ENCODE measurements at places on chromosomes 2 and 18. TPM values are rescaled to one million over a fixed set of nuclear protein-coding genes. Genes with fewer than 3 reads are reported as not detected.

DNA sequence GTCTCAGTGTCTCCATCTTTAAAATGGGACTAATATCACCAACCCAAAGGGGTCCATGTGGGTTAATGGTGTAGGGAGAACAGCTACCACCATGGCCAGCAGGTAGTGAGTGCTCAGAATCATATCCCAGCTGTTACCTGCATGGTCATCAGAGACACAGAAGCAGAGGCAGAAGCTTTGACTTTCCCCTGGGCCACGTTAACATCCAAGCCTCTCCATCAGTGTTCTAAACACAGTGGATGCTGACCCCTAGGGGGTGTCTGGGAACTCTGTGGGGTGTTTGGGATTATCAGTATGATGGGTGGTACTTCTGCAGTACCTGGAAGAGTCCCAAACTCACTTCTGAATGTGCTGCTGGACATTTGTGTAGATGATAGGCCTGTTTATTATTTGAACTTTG is 93.6 kb downstream of the GYPC start:
- no peaks in the 10 kb centered on the region for H3K27me3 ChIP-seq
- no peaks in the 10 kb centered on the region for H3K4me1 ChIP-seq
- no peaks in the 10 kb centered on the region for H3K36me3 ChIP-seq
- DNase-seq, result no peak
- H3K4me3 ChIP-seq, result no peak overlapping the region

The NTSR2 gene
- total RNA-seq, result not detected

GRCh38 chr2:98710734-98711133 is 20.2 kb downstream of the MGAT4A start:
- no peaks in the 10 kb centered on the region for H3K4me1 ChIP-seq
- H3K4me3 ChIP-seq, result no peak overlapping the region
- no peaks in the 10 kb centered on the region for H3K27me3 ChIP-seq

DNA sequence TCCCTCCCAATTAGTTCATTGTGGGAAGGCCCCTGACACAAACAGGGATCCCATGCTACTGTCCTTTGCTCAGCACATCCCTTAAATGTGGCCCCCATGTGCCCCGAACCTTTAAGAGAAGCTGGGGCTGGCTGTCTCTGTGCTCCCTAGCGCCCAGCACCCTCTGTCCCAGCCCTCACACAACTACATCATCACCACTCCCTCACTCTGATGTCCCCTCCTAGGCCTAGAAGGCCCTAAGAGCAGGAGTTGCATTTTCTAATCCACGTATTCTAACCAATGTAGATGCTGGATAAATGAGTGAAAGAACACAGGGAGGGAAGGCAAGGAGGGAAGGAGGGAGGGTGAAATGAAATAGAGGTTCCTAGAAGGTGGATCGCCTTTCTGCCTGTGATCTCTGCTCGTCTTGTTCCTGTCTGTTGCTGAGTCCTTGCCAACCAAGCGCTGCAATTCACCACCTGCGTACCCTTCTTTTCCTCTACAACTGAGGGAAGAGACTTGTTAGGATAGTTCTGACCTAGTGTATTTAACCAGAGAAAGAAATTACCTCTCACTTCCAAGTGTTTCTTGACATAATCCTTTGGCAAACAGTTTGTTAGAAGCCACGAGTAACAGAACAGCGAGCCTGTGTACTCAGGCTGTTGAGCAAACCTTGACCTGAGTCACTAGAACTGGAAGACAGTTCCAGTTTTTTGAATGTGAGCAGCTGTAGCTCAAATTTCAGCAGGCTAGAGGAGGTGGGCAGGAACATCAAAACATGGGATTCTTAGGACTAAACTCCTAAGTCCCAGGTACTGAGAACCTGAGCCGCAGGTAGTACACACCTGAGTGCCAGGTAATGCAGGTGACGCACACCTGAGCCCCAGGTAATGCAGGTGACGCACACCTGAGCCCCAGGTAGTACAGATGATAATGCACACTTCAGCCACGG is 181.5 kb upstream of the ID2 start:
- H3K4me3 ChIP-seq, result no peak overlapping the region
- H3K27ac ChIP-seq, result no peak overlapping the region
- no peaks in the 10 kb centered on the region for H3K27me3 ChIP-seq
- H3K36me3 ChIP-seq, result no peaks in the 10 kb centered on the region
- DNase-seq, result peak; percentile 28
- H3K4me1 ChIP-seq, result no peaks in the 10 kb centered on the region
